ENCODE measurements at places on chromosomes 4 and X.

GRCh38 chr4:37652747-37653527 is 33.2 kb downstream of the RELL1 start:
- DNase-seq, result no peak

DNA sequence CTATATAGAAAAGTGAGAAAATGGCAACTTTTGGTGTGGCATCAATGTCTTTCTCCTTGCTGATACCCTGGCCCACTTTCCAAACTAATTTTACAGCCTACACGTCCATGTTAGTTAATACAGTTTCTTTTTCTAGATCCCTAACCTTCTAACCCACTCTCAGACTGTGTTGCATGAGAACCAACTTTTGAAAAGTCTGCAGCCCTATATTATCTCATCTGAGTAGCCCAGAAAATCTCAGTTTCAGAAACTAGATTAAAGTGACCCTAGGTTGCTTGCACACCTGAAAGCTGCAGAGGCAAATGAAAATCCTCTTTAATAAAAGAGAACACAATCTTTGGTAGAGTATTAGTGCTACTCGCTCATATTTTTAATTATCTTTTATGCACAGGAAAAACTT is 371.6 kb upstream of the EMCN start:
- DNase-seq, result no peak

GRCh38 chr4:18390655-18391353 is 369.2 kb upstream of the LCORL start:
- DNase-seq, result no peak

GRCh38 chr4:185209031-185209851 is at the start of gene SNX25:
Gene SNX25, plus strand, starts transcription at chr4:185209598. Its CDS starts 229 bp downstream, at chr4:185209827.
- peak; percentile 70 for DNase-seq

DNA sequence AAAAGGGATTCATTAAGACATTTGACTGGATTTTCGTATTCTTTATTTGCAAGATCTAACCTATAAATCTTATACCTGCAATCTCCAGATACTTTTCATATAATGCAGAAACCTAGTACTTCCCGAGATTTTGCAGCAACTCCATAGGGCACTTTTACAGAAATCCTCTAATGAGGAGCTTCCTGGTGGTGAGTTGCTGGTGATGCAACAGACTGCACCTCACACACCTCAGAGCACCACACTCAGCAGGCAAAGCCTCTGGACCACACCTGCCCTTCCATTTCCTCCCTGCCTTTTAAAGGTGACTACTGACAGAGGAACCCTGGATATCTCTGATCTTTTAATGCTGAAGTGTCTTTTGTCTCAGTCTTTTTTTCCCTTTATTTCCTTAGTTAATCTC is 289.4 kb downstream of the TRAM1L1 start:
- no peak for DNase-seq

- DNase-seq, result no peak
Measured at GRCh38 chrX:115392871-115393270, 103.4 kb downstream of the LUZP4 start.

- DNase-seq, result peak; percentile 91
Measured at GRCh38 chr4:77927991-77928925, 65.6 kb downstream of the MRPL1 start.

DNA sequence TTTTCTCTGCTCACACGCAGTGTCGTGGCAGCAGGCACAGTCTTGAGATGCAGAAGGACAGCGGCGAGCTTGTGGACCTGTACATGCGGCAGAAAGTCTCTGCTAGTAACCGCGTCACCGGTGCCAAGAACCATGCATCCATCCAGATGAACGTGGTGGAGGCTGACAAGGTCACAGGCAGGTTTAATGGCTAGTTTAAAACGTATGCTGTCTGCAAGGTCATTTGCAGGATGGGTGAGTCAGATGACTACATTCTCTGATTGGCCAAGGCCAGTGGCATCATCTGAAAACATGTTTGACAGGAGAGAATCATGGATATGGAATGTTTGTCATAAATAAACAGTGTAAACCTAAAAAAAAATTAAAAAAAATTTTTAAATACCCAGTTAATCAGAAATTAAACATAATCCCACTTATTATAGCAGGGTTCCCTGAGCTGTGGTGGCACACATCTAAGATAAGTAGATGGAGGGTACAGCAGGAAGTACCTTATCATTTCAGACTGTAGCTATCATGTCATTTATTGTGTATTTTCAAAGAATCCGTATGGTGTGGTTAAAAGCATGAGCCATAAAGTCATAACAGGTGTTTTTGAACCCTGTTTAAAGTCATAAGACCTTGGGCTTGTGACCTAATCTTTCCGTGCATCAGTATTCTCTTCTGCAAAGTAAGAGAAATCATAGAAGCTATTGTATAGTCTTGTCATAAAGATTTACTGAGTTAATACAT is 7.5 kb upstream of the BMP2K start:
- no peak for DNase-seq

All from LNCaP clone FGC (cell line).